ENCODE measurements at places on chromosomes 4 and X.

DNA sequence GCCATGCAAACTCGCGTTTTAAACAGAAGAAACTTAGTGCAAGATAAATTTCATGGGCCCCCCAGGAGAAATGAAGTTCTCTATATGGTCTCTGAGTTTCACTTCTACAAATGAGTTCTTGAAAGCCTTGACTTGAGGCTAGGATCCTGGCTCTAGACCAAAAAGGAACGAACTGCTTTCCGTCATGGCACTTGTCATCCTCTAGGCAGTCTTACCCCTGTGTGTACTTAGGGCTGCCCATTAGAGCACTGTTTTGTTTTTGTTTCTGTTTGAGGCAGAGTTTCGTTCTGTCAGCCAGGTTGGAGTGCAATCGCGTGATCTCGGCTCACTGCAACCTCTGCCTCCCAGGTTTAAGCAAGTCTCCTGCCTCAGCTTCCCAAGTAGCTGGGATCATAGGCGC, 29.0 kb downstream of the RNF4 start:
- DNase-seq, result no peak

DNA sequence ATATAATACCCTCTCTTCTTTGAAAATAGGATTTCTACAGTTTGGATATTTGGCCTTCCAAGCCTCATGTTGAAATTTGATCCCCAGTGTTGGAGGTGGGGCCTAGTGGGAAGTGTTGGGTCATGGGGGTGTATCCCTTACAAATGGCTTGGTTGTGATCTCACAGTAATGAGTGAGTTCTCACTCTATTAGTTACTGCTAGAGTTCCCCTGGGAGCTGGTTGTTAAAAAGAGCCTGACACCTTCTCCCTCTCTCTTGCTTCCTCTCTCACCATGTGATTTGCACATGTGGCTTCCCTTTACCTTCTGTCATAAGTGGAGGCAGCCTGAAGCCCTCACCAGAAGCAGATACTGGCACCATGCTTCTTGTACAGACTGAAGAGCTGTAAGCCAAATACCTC, 73.9 kb downstream of the HDAC8 start:
- no peak for DNase-seq

- DNase-seq, result no peak
Measured at GRCh38 chr4:7827566-7827965, 112.1 kb downstream of the AFAP1 start.

DNA sequence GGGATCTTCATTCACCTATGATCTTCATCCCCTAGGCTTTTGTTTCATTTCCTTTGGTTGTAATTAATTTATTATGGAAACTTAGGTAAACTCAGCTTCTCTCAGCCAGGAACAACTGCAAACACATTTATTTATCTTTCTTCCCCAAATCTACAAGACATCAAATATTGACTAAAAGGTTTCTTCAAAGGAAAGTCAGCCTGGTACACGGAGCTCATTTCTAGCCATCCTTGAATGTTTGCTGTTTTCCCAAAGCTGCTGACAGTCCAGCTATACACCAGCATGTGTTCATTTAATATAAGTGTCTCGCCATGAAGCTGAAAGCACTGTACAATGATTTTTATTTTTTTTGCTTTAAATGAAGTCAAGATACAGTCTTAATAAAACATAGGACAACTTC, 16.8 kb downstream of the RBM47 start:
- no peak for DNase-seq

DNA sequence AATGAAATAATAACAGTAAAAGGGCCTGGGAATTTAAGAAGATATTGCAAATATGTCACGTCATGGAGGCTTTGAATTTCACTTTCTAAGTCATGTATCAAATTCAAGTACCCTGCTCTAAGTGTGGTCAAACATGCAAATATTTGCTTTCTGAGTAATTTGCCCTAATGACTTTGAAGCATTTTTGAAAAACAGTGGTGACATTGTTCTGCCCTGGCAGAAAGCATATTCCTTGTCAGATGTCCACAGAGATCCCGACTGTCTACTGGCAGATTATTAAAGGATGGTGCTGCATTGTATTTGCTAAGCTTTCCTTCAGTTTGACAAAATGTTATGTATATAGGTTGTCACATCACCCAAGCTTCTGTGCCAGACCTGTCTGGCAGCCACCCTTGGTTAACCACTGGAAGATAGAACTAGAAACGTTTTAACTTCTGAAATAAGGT, 92.5 kb downstream of the ANK2 start:
- no peak for DNase-seq

GRCh38 chrX:30153175-30153880, 62.0 kb upstream of the MAGEB2 start:
- DNase-seq, result no peak

GRCh38 chr4:107862658-107863057, 37.9 kb downstream of the SGMS2 start:
- no peak for DNase-seq

- no peak for DNase-seq
Measured at GRCh38 chr4:175916626-175917351, 104.7 kb upstream of the GPM6A start.

DNA sequence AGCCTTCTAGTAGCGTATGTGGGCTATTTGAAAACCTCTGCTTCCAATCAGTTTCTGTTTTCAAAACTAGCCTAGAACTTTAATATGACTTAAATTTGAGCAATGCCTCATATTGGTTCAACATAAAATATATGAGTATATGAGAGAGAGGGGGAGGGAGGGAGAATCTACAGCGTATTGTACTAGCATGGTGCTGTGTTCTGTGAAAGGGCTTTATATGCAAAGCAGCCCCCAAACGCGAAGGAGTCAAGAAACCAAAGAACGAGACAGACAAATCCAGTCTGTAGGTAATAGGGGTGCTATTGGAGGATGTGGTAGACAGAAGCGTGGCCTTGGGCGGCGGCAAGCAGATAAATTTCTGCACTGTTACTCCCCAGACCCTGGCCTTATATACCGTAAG, 784 bp upstream of the ANXA5 start:
- no peak for DNase-seq

DNA sequence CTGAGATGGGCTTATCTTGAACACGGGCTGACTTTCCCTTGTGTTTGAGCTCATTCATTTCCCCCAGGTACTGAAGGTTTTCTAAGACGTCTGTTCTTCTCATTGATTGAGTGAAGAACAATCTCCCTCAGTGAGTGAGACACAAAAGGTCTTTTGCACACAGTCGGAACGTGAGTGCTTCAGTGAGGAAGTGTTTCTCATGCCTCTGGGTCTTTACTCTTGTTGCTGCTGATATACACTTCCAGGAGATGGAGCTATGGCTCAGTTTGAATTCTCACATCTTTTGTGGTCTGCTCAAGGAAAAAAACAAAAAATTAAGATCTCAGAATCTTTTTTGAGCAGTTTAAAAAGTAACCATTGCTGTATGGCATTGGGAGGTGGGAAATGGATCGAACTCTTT, 981.9 kb upstream of the TENM3 start:
- peak; percentile 17 for DNase-seq

DNA sequence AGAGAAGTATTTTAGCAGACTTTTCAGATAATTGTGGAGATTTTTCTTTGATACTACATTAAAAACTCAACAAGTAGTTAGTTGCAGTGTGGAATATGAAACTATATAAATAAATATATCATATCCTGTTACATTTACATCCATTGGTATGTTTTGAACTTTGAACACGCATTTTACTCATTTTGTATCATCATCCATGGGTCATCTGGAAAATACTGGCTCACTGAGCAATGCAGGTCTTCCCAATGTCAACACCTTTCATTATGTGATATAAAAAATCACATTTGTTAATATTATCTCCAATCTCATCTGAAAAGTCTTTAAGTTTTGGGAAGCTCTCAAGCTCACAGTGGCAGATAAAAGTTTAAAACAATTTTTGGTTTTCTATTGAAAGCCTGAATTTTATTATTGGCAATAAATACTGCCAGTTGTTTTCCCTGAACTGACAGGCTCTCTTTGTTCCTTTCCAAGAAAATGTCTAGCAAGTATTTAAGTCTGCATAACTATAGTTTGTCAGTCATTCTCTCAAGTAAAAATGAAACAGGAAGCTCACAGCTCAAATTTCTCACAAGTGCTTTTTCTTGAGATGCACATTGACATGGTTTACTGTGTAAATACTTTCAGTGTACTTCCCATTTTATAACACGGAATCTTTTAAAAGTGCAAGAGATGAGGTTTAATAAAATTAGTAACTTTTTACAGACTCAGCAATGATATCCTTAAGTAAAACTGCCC, 183.5 kb upstream of the GPC4 start:
- DNase-seq, result no peak

GRCh38 chr4:24243641-24244040, 340.7 kb downstream of the DHX15 start:
- DNase-seq, result no peak

GRCh38 chrX:135345107-135345589, 35.9 kb downstream of the ETDC start:
- DNase-seq, result peak; percentile 48

DNA sequence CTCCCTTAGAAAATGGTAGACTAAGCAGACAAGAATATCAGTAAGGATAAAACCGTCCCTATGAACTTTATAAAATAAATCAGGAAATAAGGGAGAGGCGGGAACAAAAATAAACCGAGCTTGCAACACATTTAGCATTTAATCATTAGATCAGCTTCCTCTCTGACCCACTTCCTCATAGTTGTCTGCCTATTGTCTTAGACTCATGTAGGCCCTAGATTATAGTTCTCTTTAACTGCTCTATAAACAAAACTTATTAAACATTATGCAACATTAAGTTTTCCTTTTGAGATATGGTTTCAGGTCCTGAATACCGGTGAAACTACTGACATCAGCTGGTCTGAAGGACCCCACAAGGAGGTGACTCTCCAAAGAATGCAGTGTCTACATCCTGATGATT, 15.8 kb upstream of the SRD5A3 start:
- DNase-seq, result no peak

DNA sequence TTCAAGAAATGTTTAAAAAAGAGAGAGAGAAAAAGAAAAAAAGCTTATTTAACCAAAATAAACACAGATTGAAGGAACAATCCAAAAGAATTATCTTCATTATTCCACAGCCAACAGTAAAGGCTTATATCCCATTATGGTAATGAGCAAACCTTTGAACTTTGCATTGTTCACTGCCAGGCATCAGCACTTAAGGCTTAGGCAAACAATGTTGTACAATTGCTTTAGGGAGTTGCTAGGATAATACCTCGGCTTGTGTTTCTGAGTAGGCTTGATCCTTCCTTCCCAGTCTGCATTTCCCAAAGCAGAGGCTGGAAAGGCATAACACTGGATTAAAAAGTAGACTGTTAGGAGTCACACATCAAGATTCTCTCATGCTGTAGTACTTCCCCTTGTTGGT, 352.7 kb upstream of the IGFBP7 start:
- DNase-seq, result no peak

- no peak for DNase-seq
Measured at GRCh38 chr4:114562176-114562904, 36.3 kb upstream of the UGT8 start.

GRCh38 chr4:16783119-16783518, 115.3 kb downstream of the LDB2 start:
- DNase-seq, result no peak

- peak; percentile 68 for DNase-seq
Measured at GRCh38 chr4:169810325-169811323, 52.9 kb upstream of the HPF1 start.

- peak; percentile 30 for DNase-seq
Measured at GRCh38 chrX:118115953-118116712, 477 bp downstream of the KLHL13 start.

DNA sequence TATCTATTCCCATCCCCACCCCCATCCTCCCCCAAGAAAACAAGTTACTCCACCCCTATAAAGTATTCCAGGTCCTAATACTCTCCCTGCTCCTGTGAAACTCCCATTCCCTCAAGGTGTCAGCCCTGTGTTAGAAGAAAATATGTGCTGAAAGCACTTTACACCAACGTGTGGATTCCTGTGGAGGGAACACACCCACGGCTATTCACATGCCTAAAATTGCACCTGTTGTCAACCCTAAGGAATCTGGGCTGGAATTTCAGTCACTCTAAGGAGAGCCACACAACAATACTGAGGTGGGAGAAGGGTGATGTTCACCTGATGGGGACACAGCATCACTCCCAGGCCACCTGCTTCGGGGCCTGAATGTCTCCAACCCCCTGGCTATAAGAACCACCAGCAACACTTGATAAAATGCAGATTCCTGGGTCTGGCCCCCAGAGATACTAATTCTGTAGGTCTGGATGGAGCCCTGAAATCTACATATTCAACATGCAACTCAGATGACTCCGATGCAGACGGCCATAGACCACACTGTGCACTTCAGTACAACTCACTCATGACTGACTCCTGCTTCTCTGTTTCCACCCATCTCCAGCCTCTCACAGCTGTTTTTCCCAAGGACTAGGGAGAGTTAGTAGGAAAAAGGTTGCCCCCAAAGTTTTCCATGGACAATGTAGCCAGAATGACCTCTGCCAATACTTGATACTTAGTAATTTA, 15.8 kb downstream of the SCD5 start:
- no peak for DNase-seq

- DNase-seq, result no peak
Measured at GRCh38 chr4:3329887-3330286, 37.1 kb downstream of the RGS12 start.

- DNase-seq, result no peak
Measured at GRCh38 chrX:45601052-45601451, 400.4 kb upstream of the DIPK2B start.

DNA sequence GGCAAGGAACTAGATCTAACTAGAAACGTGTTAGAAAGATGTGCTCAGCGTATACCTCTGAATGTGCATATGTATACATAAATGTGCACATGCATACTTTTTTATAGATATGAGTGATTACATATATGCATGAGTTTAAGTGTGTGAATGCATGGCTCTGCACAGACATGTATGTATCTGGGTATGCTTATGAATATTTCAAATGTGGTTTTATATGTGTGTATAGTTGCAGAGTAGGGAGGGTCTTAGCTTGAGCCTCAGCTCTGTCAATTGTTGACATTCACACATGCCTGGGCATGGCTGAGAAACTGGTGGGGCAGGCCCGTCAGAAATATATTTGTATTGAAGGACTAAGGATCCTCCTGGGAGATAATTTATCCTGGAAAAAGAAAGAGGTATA, 31.1 kb downstream of the RAP2C start:
- DNase-seq, result no peak

- peak; percentile 15 for DNase-seq
Measured at GRCh38 chrX:13126775-13127174, 82.4 kb upstream of the FAM9C start.

- DNase-seq, result no peak
Measured at GRCh38 chrX:94743478-94743877, 1069.5 kb downstream of the FAM133A start.

DNA sequence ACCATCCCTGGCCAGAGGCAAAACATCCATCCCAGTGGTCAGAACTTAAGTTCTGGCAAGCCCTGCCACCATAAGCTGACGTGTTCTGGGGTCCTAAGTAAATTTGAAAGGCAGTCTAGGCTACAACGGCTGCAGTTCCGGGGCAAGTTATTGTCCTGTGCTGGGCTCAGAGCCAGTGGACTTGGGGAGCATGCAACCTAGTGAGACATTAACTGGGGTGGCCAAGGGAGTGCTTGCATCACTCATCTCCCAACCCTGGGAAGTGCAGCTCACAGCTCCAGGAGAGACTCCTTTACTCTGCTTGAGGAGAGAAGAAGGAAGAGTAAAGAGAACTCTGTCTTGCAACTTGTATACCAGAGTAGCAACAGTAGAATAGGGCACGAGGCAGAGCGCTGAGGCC, 425.4 kb upstream of the PITX2 start:
- no peak for DNase-seq

GRCh38 chr4:75629239-75629638, 1.1 kb downstream of the CDKL2 start:
- no peak for DNase-seq

GRCh38 chr4:161926033-161926828, 237.6 kb downstream of the FSTL5 start:
- DNase-seq, result no peak

GRCh38 chr4:10897076-10897475, 212.5 kb upstream of the CLNK start:
- no peak for DNase-seq

Measured in HEK293T (cell line).